Subcutaneous preadipocyte (primary cell): ENCODE measurements at places on chromosomes 6 and 20. TPM values are rescaled to one million over a fixed set of nuclear protein-coding genes. Genes with fewer than 3 reads are reported as not detected.

The LHFPL5 gene
- not detected in 2 replicates for total RNA-seq

The GRM1 gene
- under 0.01 TPM in 2 replicates for total RNA-seq

The RIPK1 gene
- total RNA-seq = 13.2 and 15.8 TPM in 2 replicates

The IMPG1 gene
- total RNA-seq = not detected in 2 replicates

The COL9A1 gene
- not detected in 2 replicates for total RNA-seq

The OPN5 gene
- total RNA-seq = not detected in 2 replicates

The MLN gene
- not detected in 2 replicates for total RNA-seq

The MATN4 gene
- under 0.01 TPM in 1 of 2 replicates, not detected in the other for total RNA-seq

The STK4 gene
- 20.6 and 34.4 TPM in 2 replicates for total RNA-seq

The KIF25 gene
- total RNA-seq = not detected in 2 replicates

The SLC17A4 gene
- not detected in 2 replicates for total RNA-seq

The RPL10A gene
- 1,425 and 2,963 TPM in 2 replicates for total RNA-seq

The IYD gene
- total RNA-seq = under 0.01 TPM in 2 replicates

The HLA-DOB gene
- total RNA-seq = 0.37 and 0.39 TPM in 2 replicates

The NKX2-4 gene
- not detected in 2 replicates for total RNA-seq

The MEI4 gene
- total RNA-seq = not detected in 2 replicates

The ADGB gene
- total RNA-seq = not detected in 2 replicates

The GUCA1A gene
- not detected in 2 replicates for total RNA-seq

The APCDD1L gene
- total RNA-seq = 1.8 and 3.9 TPM in 2 replicates

The MRAP2 gene
- total RNA-seq = 1.4 and 2.2 TPM in 2 replicates

The GABRR2 gene
- total RNA-seq = 0.37 TPM in 1 of 2 replicates, not detected in the other

The C6orf141 gene
- 1.5 and 6.5 TPM in 2 replicates for total RNA-seq

The GSTA4 gene
- total RNA-seq = 25.0 and 36.7 TPM in 2 replicates

The HSPA12B gene
- total RNA-seq = 0.98 and 1.8 TPM in 2 replicates

The CALHM4 gene
- not detected in 2 replicates for total RNA-seq

The EDN3 gene
- total RNA-seq = not detected in 2 replicates

The TMEM200A gene
- total RNA-seq = 4.1 and 5.1 TPM in 2 replicates

The NKX2-2 gene
- 0.20 TPM in 1 of 2 replicates, not detected in the other for total RNA-seq

The ZNF343 gene
- 11.0 and 16.2 TPM in 2 replicates for total RNA-seq

The SYNDIG1 gene
- total RNA-seq = under 0.01 TPM in 1 of 2 replicates, not detected in the other

The CNBD2 gene
- 1.5 and 1.8 TPM in 2 replicates for total RNA-seq

The TFB1M gene
- total RNA-seq = 16.9 and 30.1 TPM in 2 replicates

The CLVS2 gene
- total RNA-seq = under 0.01 TPM in 2 replicates

The SLC32A1 gene
- not detected in 2 replicates for total RNA-seq
